ENCODE measurements at places on chromosomes 2 and 18.

DNA sequence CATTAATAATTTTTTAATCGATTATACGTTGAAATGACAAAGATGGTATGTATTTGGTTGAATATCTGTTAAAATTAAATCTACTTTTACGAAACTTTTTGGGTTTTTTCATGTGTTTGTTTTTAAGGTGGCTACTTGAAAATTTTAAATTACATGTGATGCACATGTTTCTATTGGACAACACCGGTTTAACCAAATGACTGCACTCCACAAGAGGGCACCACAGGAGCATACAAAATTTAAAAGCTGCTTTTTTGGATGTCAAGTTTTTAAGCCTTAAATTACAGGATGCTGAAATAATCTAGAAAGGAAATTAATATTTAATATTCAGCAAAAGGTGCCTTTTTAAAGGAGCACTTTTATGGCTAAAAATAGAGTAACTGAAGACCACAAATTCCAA, 98.7 kb downstream of the ACVR1 start:
- peak; percentile 45 for DNase-seq

DNA sequence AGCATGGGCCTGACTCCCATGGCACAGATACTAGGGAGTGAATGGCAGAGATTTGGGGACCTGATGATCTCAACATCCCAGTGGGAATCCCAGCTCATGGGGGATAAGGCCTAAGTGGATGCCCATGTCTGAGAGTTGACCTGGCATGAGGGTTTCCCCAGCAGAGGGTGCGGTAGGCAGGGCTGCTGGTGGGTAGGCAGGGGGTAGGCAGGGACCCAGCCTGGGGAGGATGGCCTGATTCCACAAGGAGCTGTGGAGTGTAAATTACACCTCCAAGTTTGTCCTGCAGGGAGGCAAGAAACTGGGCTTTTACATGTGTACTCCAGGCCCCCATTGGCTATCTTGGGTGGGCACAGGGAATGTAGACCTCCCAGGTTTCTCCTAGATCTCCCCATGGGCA, 46.9 kb downstream of the INPP5D start:
- DNase-seq: no peak

GRCh38 chr2:46674488-46674887, 195.1 kb downstream of the TMEM247 start:
- no peak for DNase-seq

GRCh38 chr2:46686811-46687210, 207.4 kb downstream of the TMEM247 start:
- DNase-seq: no peak

DNA sequence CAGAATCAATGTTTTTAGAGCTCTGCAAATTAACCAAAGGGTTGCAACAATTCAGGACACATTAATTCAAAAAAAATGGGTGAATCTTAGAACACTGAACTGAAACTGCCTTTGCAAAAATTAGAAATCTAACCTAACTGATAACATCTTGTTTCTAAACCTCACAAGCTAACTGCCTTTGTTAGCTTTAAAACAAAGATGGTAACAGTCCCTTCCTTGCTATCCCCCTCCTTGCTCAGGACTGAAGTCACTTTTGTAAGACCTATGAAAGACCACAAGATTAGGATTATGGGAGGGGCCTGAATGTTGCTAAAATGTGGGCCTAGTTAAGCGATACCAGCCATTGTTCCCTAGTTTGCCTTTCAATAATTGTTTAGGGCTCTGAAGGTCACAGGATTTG, 44.9 kb upstream of the LONRF2 start:
- DNase-seq: no peak

DNA sequence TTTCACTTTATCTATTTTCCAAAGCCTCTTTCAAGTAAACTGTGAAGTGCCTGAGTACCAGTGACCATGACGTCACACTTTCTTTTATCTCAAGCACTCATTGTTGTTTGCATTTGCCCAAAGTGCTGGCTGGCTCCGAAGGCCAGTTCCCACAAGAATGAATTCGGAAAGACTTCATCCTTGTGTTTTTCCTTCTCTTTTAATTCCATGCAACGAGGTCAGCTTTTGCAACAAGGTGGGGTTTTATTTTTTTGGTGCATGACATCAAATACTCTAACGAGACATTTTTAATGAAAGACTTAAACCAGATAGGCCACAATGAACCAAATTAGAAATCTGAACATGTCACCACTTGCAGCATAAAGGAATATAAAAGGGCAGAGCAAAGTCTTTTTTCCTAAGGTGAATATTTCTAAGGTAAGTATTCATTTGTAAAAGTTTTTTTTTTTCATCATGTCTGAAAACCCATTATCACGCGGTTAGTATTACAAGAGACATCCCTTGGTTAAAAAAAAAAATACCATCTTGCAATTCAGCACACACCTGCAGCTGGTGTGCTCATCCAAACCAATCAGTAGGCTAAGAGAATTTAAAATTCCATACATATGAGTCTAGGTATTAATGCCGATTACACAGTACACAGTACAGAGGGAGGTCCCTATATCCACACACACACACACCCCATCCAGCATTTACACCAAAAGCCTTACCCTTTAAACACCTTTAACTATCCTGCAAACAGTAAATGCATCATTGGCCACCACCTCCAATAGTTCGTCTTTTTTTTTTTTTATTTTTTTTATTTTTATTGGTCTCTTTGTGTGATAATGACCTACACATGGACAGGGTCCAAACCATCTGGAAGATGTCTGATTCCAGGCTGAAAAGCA, 2.3 kb downstream of the ARL4C start:
- DNase-seq: peak; percentile 66

- no peak for DNase-seq
These were observed at the start of gene DHRS9 for GRCh38 chr2:169069341-169069740. Gene DHRS9 (plus strand): TSS chr2:169069563. CDS start chr2:169081582, 12,019 bp downstream.

DNA sequence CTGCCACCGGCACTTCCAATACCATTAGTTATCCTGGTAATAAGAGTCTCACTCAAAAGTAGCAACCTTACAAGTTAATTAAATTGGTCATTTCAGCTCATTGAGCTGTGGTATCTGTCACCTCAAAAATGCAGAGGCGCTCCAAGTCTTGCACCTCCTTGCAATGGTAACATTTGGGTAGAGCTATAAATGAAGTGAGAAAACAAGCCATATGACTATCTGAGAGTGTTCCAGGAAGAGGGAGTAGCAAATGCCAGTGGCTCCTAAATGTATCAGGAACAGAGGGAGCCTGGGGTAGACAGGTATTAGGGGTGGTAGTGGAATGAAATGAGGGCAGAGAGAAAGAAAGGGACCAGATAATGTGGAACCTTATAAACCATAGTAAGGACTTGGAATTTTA, 6.0 kb upstream of the ZSCAN30 start:
- no peak for DNase-seq

GRCh38 chr2:7270011-7270431, 352.8 kb downstream of the RNF144A start:
- no peak for DNase-seq

DNA sequence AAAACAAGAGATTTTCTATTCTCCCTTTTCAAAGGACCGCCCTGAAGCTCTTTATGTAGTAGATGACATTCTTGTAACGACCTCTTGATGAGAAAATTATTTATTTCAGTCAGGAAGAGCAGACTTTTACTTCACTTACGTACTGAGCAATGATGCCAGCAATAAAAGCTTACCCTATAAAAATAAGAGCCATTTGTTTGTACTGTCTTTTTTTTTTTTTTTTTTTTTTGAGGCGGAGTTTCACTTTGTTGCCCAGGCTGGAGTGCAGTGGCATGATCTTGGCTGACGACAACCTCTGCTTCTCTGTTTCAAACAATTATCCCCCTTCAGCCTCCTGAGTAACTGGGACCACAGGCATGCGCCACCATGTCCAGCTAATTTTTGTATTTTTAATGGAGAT, 39.2 kb downstream of the CRIM1 start:
- DNase-seq: no peak

DNA sequence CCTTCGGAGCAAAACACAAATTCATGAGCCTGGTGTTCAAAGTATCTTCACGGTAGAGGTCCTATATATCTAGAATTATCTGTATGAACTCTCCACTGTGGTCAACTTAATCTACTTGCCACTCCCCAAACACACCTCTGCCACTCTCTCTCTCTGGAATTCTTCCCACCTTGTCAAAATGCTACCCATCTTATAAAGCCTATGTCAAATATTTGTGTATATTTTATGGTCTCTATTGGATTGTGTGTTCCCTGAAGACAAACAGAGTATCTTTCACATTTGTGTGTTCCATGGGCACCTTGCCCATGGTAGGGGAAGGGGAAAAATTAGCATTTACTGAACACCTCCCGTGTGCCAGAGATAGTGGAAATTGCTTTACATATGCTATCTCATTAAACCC, 83.2 kb upstream of the ATL2 start:
- DNase-seq: no peak

GRCh38 chr2:11681722-11682589, 12.0 kb upstream of the NTSR2 start:
- DNase-seq: peak; percentile 46

- no peak for DNase-seq
These were observed 20.9 kb downstream of the ITM2C start for GRCh38 chr2:230885463-230886130.

- no peak for DNase-seq
These were observed 94.6 kb downstream of the CDC42EP3 start for GRCh38 chr2:37576831-37577230.

GRCh38 chr18:77750006-77750405, 500.4 kb downstream of the GALR1 start:
- DNase-seq: no peak

DNA sequence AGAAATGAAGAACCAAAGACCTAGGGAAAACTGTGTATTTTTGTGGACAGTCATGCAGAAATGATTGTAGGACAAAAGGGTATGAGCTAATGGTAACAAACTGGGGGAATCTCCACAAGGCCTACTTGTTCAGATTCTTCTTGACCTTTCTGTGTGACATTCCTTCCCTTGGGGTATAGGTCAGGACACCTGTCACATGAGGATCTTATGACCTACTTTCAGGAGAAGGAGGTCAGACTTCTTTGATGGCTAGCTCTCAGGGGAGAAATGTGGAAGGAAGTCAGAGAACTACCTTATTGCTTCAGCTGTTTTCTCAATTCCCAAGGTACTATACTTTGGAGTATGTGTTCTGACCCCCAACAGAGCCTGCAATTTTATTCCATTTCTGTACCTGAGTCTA, 40.7 kb upstream of the TANK start:
- DNase-seq: no peak

DNA sequence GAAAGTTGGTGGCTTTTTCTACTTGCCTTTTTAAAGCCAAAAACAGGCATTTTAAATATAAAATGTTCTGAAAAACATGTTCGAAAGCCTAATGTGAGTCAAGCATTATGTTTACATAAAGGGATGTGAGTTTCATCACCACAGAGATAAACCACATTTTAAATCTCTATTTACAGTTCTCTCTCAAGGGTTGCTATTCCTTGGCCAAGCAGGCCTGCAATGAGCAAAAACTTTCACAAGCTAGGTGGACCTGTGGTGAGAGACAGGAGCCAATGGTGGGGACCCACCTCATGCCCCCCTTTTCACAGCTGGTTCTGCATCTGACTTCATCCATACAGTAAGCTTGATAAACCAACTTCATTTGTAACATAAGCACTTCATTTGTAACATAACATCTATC, 65.1 kb downstream of the CUL3 start:
- DNase-seq: peak; percentile 24

DNA sequence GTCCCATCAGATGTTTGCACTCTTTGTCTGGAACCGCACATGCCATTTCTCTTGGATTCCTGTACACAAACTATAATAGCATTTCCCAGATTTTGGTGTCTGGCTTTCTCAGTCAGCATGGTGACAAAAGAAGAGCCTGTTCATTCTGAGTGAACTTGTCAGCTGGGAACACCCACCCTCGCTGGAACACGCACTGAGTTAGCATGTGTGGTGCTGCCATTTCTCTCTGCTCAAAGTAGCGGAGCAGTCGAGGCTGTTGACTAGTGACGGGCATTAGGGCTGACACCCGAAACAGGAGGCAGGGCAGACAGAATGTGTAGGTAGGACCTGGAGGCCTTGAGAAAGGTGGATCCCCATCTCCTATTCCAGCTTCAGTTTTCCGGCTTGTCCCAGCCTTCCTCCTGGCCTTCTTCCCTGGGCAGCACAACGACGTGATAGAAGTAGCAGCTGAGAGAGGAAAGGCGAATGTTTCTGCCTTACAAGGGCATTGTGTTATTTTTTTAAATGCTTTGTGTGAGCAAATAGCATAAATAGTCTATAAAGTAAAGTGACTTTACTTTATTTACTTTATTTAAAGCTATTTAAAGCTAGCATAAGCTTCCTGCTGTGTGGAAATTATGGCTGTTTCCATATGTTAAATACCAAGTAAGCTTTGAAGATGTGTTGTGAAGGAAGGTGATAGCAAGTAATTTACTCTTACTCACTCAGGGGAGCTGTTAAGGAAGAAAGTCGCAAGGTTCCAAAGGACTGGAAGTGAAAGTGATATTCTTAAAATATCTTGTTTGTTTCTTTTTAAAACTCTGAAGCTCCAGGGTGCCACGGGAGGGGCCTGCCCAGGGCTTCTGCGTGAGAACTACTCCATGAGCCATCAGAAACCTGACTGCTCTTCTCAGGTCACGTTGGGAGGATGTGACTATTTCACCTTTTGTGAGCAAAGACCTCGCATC, 272.6 kb downstream of the NEDD4L start:
- peak; percentile 23 for DNase-seq

GRCh38 chr2:45964223-45964841, 312.9 kb downstream of the PRKCE start:
- no peak for DNase-seq

GRCh38 chr2:210207929-210208328, 17.3 kb downstream of the ACADL start:
- no peak for DNase-seq
